Left renal cortex interstitium (tissue), 4 donors: ENCODE measurements at places on chromosomes 16 and 17.

- DNase-seq = no peak
Measured at GRCh38 chr17:31645351-31645750, 213.7 kb downstream of the COPRS start.

GRCh38 chr16:19513377-19514053, 8.4 kb downstream of the GDE1 start:
- no peak for DNase-seq

DNA sequence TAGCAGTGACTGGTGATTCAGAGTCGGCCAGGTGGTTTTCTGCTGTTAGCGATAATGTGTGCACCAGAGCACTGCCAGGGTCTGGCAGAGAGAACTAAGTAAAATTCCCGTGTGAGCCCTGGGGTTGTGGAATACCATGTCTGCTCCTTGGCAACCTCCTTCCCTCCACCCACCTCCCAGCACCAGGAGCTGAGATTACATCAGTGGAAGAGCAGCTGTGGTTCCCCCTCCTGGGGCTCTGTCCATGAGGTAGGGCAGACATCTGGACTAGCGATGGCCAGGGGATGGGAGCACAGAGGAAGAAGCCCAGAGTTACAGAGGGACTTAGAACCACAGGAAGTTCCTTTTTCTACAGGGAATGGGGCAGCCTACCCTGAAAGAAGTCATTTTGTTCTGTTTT, 15.8 kb downstream of the CLEC10A start:
- DNase-seq = no peak

DNA sequence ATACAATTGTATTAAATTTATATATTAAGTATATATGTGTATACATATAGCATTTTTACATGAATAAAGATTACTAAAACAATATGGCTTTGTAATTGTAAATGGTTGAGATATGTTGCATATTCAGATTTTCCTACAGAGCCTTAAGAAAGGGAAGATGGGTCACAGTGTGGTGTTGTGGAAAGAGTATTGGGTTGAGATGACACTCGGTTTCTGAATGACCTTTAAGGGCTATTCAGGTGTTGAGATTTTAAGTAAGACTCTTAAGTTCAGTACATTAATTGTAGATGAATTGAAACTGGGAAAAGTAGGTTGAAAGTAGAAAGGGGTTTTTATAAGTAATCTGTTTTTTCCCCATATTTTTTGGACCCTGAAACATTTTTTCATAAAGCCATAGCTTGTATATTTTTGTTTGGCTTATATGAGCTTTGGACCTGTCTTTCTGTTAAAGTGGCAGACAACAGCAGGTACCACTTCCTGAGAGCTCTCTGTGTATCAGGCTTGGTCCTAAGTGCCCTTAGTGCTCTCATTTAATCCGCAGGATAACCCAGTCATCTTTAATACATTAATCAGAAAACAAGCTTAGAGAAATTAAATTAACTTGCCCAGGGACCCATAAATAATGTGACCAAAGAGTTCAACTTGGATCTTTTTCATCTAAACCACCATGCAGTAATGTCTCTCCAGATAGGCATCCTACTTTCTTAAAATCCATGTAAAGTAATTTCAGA, 48.5 kb upstream of the MRC2 start:
- DNase-seq = no peak
